HFFc6 (cell line): ENCODE measurements at places on chromosomes 13 and 19. TPM values are rescaled to one million over a fixed set of nuclear protein-coding genes. Genes with fewer than 3 reads are reported as not detected.
A peak's percentile ranks its signal among the peaks of the same experiment; 100 is the strongest.

DNA sequence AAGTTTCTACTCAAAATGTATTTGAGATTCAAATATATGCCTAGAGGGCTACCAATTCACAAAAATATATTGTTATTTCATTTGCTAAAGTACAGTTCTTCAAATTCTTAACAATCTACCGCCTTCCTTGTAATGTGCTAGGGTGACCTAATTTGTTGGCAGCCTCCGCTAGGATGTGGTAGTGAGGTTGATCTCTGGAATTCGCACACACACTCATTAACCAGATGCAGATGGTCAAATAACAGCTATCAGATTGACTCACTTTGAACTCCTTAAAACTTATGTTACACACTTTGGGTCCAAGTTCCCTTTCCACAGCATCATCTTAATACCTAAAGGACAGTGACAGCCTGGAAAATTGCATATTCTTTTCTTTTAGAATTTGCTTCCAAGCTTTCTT is 367.3 kb downstream of the DCT start:
- H3K27me3 ChIP-seq: no peaks in the 10 kb centered on the region
- peak overlapping the region; percentile 38 for H3K27ac ChIP-seq
- peaks cover 46% of the 10 kb centered on the region for H3K4me1 ChIP-seq
- peak; percentile 89 for DNase-seq
- H3K4me3 ChIP-seq: no peak overlapping the region

DNA sequence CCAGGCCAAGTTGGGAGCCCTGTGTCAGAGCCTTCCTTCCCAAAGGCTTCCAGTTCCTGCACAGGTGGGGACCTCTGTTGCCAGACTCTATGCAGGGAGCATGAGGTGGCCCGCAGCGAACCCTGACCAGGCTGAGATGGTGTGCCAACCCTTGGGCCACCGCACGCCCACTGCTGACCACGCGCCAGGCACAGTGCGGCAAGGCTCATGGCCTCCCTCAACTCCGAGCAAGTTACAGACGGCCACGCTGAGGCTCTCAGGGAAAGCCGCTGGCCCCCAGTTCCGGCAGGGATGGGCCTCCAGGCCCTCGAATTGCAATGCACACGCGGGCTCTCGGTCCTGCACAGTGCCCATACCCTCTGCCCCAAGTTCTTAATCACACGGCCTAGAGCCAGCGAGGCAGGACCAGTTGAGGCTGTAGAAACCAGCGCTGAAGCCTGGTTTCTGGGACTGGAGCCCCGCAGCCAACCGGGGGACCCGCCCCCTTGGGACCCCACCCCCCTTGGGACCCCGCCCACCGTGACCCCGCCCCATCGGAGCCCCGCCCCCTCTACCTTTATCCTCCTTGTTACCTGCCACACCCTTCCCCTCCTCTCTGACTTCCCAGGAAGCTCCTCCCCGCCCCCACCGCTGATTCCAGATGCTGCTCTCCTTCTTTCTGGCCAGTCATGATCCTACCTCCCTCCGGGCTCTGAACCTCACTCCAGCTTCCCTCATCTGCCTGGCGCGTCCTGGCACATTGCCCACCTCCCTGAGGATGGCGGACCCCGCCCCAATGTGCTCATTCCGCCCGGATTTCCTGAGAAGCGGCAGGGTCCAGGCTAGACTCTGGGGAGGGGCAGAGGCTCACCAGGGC is 6.0 kb downstream of the PEX11G start:
- no peak for DNase-seq
- H3K36me3 ChIP-seq: no peaks in the 10 kb centered on the region
- no peak overlapping the region for H3K4me3 ChIP-seq
- H3K27ac ChIP-seq: no peak overlapping the region
- H3K27me3 ChIP-seq: peaks cover 17% of the 10 kb centered on the region
- H3K4me1 ChIP-seq: peaks cover 18% of the 10 kb centered on the region

DNA sequence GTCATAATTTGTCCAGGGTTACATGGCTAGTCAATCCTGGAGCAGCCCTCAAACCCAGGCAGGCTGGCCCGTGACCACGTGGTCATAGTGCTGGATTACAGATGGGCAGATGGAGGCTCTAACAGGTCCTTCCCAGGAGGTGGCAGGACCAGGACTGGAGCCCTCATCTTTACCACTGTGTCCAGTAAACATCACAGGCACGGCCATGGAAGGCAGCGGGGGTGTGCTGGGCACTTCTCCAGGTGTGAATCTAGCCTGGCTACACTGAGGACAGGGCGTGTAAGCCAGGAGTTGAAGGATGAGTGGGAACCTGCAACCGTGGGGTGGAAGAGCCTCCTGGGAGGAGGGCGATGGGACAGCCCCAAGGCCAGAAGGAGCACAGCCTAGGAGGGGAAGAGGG is 6.1 kb downstream of the CIC start:
- no peak for DNase-seq
- peaks cover 25% of the 10 kb centered on the region for H3K36me3 ChIP-seq
- H3K4me3 ChIP-seq: peak overlapping the region; percentile 69
- peaks cover 12% of the 10 kb centered on the region for H3K27me3 ChIP-seq
- H3K27ac ChIP-seq: peak overlapping the region; percentile 65
- peaks cover 67% of the 10 kb centered on the region for H3K4me1 ChIP-seq

- H3K4me1 ChIP-seq: no peaks in the 10 kb centered on the region
- H3K27me3 ChIP-seq: no peaks in the 10 kb centered on the region
- H3K36me3 ChIP-seq: no peaks in the 10 kb centered on the region
- H3K4me3 ChIP-seq: no peak overlapping the region
Observed at GRCh38 chr13:104011505-104012241, 945.5 kb upstream of the SLC10A2 start.

DNA sequence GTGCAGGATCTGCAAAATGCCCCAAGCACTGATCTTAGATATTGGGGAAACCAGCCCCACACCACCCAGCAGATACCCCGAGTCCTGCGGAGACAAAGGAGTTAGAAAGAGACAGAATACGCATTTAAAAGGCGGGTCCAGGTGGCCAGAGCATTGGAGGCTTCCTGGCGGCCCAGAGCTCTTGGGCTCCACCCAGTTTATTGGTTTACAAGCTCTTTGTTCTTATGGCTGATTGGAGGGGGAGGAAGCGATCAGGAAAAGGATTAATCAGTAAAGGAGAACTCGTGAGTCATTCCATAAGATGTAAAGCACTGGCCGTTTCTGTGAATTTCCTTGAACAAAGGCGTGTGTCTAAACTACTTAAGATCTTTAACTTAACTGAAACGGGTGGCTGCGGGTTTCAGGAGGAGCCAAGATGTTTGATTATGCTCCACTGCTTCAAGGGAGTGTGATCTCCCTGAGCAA is 926 bp downstream of the ZNF587 start:
- peak overlapping the region; percentile 89 for H3K27ac ChIP-seq
- H3K27me3 ChIP-seq: peaks cover 8% of the 10 kb centered on the region
- H3K4me3 ChIP-seq: peak overlapping the region; percentile 100
- peaks cover 21% of the 10 kb centered on the region for H3K4me1 ChIP-seq
- peaks cover 50% of the 10 kb centered on the region for H3K36me3 ChIP-seq

- H3K36me3 ChIP-seq: no peaks in the 10 kb centered on the region
- DNase-seq: no peak
- no peak overlapping the region for H3K27ac ChIP-seq
- H3K4me1 ChIP-seq: no peaks in the 10 kb centered on the region
- H3K27me3 ChIP-seq: peaks cover 22% of the 10 kb centered on the region
Observed at GRCh38 chr13:111325941-111326620, 5.6 kb downstream of the TEX29 start.

DNA sequence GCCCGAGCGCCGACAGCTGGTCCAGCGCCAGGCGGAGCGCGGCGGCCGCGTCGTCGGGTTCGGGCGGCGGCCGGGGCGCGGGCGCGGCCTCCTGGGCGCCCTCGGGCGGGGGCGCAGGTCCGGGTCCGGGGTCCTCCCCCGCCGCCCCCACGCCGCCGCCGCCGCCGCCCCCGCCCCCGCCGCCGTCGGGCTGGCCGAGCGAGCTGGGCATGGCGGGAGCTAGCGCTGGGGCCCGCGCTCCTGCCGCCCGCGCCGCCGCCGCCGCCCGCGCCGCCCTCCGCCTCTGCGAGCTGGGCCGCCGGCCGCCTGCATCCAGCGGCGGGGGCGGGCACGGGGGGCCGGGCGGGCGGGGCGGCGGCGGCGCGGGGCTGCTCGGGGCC is 287 bp downstream of the MEX3D start:
- no peak overlapping the region for H3K27ac ChIP-seq
- no peaks in the 10 kb centered on the region for H3K27me3 ChIP-seq
- H3K36me3 ChIP-seq: no peaks in the 10 kb centered on the region
- H3K4me1 ChIP-seq: no peaks in the 10 kb centered on the region
- no peak overlapping the region for H3K4me3 ChIP-seq

- DNase-seq: peak; percentile 47
- peak overlapping the region; percentile 73 for H3K4me3 ChIP-seq
- peaks cover 2% of the 10 kb centered on the region for H3K27me3 ChIP-seq
- peaks cover 26% of the 10 kb centered on the region; the same call in 1 of the 2 replicates for H3K36me3 ChIP-seq
Observed at GRCh38 chr19:40721936-40722661, 5.2 kb downstream of the ITPKC start.

DNA sequence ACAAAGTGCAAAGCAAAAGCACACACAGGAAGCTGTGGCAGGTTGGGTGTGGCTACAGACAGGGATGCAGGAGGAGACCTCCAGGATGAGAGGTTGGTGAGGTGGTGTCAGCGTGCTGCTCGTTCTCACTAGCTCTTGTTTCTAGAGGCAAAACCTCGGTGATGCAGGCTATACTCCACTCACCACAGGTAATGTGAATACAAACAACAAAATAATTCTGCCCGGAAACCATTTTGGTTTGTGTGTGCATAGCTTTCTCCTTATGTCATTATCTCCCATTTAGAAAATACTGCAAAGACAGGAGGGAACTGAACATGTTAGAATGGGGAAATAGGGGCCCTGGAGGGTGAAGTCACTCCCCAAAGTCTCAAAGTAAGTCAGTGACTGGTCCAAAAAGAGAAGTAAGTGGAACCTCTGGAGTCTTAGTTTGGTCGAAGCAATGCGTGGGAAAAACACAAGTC is 9.4 kb downstream of the LCP1 start:
- H3K4me3 ChIP-seq: no peak overlapping the region
- H3K36me3 ChIP-seq: no peaks in the 10 kb centered on the region
- DNase-seq: no peak
- H3K27ac ChIP-seq: no peak overlapping the region
- no peaks in the 10 kb centered on the region for H3K4me1 ChIP-seq

GRCh38 chr13:27770809-27771208 is 21.5 kb upstream of the GSX1 start:
- H3K4me1 ChIP-seq: no peaks in the 10 kb centered on the region
- H3K36me3 ChIP-seq: no peaks in the 10 kb centered on the region
- H3K27ac ChIP-seq: no peak overlapping the region
- H3K4me3 ChIP-seq: no peak overlapping the region
- peak; percentile 32 for DNase-seq
- H3K27me3 ChIP-seq: peaks cover 38% of the 10 kb centered on the region

- DNase-seq: no peak
- peaks cover 23% of the 10 kb centered on the region for H3K27me3 ChIP-seq
- H3K4me3 ChIP-seq: no peak overlapping the region
- 0 out of 2 replicates have a peak, but pooled peaks cover 1% of the 10 kb centered on the region for H3K36me3 ChIP-seq
- no peak overlapping the region for H3K27ac ChIP-seq
- peaks cover 2% of the 10 kb centered on the region for H3K4me1 ChIP-seq
Observed at GRCh38 chr19:45878043-45878794, 7.7 kb downstream of the IRF2BP1 start.

GRCh38 chr19:18021121-18021755 is 13.3 kb downstream of the ARRDC2 start:
- peaks cover 2% of the 10 kb centered on the region; the same call in 1 of the 2 replicates for H3K27me3 ChIP-seq
- H3K4me3 ChIP-seq: peak overlapping the region; percentile 76
- peaks cover 39% of the 10 kb centered on the region for H3K4me1 ChIP-seq
- DNase-seq: peak; percentile 77
- no peaks in the 10 kb centered on the region; the same call in 1 of the 2 replicates for H3K36me3 ChIP-seq

The UQCR11 gene
- total RNA-seq: 244 to 390 TPM (median 277 TPM) in 3 replicates

The IRS2 gene
- 5.6 to 10.2 TPM (median 9.2 TPM) in 3 replicates for total RNA-seq

The WDR88 gene
- not detected in 3 replicates for total RNA-seq

The CALR3 gene
- total RNA-seq: not detected in 3 replicates
